ENCODE measurements at places on chromosomes 2 and 18.

DNA sequence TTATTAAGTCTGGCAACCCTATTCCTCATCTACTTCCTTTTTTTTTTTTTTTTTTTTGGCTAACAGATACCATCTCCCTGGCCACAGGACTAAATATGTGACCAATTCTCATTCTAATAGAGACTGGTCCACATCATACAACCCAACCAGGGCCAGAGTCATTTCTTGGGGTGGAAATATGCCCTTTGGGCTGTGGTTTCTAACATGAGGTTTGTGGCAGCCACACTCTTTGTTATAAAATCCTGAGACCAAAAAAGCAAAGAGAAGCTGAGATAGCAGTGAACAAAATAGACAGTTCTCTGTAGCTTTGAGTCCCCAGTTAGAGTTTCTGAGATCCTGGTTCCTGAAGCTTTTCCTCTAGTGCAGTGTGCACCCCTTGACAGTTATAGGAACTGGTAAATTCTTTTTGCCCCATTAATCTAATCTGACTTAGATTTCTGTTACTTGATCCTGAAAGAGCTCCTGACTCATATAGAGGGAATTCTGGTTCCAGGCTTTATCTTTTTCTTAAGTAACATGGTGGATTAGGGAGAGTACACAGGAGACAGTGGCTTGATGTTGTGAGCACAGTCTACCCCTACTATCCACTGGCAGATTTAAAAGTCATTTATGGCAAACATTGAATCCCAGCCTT lies 86.8 kb downstream of the MAIP1 start:
- no peak for DNase-seq

GRCh38 chr2:116378786-116379185 lies 1435.7 kb upstream of the DDX18 start:
- DNase-seq = no peak

DNA sequence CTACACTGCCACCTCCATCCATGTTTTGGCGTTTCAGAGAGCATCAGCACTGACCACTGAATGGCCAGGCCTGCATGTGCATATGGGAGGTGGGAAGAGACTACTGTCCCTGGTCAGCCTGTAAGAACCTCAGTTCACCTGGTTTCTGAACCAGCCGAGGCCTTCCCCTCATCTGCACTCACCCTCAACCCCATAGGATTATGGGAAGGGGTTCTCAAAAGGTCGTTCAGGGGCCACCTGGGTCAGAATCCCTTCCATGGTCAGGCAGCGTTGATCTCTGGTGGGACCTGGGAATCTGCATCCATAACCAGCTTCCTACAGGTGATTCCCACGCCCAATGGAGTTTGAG lies 36.7 kb downstream of the TET3 start:
- no peak for DNase-seq

DNA sequence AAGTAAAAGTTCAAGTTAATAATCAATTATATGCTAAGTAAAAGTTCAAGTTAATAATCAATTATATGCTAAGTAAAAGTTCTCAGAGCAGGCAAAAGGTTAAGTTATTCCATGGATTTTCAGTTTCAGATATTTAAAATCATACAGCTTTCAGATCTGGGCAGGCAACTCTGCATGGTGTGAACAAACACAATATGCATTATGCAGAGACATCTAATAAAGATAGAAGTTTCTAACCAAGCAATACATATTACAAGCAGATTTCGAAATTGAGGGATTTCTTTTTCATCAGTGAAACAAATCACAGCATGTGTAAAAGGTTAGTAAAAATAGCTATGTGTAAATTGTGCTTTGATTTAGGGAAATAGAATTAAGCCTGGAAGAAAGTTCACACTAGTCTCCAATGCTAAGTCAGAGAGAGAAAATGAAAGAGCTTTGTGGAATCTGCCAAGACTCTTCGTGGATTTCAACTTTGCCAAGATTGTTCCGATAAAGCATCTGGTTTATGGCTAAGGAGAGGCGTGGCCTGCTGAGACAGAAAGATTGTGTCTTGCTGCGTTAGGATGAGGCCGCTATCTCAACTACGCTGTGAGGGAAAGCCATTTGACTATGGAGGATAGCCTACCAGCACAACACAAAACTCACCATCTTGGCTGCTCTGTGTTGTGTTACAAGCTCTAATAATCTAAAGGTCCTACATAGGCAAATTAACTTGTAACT lies 60.1 kb upstream of the SLC16A14 start:
- DNase-seq = no peak

DNA sequence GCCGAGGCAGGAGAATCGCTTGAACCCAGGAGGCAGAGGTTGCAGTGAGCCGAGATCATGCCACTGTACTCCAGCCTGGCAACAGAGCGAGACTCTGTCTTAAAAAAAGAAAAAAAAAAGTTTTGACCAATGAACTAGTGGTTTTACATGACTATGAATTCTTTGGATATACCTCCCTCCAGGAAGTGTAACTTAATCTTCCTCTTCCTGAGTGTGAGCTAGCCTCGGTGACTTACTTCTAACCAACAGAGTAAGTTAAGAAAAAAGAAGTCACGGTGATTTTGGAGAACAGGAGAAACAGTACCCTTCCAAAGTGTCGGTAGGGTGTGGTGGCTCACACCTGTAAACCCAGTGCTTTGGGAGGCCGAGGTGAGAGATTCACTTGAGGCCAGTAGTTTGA lies 7.1 kb downstream of the TIA1 start:
- no peak for DNase-seq

DNA sequence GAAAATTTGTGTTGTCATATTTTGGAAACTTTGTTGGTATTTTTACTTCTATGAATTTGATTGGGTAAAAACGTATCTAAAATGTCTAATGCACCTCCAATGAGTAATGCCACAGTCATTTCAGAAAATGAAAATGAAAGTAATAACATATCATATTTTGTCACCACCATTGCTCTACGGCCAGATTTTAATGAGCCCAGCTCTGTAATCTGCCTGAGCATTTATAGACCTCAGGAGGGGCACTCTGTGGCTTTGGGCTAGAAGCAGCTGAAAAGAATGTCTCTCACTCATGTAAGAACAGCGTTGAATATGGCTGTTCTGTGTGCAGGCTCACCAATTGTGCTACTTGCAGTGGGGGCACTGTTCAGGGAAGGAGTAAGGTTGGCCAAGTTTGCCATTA lies 32.7 kb upstream of the ABCA12 start:
- no peak for DNase-seq

DNA sequence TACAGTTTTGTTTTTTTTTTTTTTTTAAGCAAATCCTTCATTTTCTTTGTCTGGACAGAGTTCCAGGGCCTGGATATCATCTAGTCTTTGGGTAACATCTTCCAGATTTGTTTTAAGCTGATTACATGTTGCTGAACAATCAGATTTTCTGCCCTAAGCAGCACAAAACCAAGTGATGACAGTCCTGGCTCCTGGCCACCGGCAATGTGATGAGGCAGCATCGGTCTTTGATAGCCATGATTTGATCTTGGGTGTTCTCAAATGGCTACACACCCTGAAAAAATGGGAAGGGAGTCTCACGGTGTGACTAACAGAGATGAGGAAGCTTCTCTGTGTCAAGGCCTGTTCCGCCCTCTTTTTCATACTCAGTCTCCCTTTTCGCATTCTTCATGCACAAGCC lies 708.6 kb upstream of the ZEB2 start:
- DNase-seq = no peak

GRCh38 chr2:204888222-204888621 lies 342.9 kb downstream of the PARD3B start:
- no peak for DNase-seq

GRCh38 chr2:237287872-237288271 lies 126.1 kb downstream of the COL6A3 start:
- no peak for DNase-seq

DNA sequence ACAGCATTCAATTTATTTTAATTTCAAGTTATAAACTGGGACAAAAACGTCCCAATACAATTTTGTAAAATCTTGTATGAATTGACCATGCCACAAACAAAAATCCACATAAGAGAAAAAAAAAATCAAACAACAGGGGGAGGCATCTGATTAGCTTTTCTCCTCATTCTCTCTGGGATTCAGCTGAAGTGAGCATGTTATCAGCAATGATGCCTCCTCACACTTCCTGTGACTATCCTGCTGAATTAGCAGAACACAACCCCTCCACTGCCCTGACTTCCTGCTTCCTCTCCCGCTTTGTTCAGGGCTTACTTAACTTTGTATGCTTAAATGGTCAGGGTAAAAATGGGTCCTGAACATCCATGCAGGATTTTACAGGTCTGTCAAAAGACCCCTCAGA lies 132.2 kb upstream of the ITGB6 start:
- DNase-seq = no peak

- DNase-seq = no peak
Measured at GRCh38 chr18:48519431-48520100, 19.3 kb upstream of the CTIF start.

GRCh38 chr2:86491088-86491487 lies 49.9 kb downstream of the KDM3A start:
- no peak for DNase-seq

DNA sequence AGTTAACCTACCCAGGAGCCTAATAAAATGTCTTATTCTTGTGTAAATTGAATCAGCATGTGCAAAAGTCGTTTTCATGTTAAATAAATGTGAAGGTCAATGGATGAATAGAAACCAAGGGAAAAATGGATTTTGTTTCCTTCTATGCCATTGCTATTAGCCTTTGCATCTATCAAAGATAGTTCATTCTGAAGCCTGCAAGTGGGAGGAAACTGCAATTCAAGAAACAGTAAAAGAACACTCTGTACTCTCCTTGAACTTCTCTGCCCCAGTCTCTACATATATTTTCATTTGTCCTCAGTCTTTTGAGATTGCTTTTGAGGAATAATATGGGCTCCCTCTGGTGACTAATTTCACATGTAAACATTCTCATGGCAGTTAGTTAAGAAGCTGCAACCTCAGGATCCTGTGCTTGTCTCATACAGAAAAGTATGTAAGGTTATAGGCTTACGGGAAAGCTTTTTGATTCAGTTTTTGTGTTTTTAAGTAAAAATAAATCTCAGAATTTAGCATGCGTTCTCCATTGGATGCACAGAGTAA lies 1590.0 kb upstream of the LRRTM1 start:
- no peak for DNase-seq

DNA sequence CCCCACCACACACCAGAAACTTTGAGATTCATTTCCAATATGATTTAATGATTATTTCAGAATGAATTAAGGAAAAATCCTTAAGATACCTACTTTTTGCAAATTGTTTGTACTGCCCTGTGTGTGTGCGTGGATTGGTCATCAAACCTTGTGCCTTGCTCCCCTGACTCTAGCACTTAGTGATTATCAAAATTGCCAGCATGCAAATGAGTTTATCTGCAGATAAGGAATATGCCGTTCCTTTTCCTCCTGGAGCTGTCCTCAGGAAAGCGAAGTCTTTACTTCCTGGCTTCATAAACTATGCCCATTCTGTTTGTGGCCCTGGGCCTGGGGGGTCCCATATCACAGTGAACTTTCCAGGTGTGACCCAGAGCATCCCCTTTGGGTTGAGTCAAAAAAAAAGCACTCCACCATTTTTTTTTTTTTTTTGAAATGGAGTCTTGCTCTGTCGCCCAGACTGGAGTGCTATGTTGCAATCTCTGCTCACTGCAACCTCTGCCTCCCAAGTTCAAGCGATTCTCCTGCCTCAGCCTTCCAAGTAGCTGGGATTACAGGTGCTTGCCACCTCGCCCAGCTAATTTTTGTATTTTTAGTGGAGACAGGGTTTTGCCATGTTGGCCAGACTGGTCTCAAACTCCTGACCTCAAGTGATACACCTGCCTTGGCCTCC lies 11.4 kb downstream of the CHMP1B start:
- DNase-seq = no peak

DNA sequence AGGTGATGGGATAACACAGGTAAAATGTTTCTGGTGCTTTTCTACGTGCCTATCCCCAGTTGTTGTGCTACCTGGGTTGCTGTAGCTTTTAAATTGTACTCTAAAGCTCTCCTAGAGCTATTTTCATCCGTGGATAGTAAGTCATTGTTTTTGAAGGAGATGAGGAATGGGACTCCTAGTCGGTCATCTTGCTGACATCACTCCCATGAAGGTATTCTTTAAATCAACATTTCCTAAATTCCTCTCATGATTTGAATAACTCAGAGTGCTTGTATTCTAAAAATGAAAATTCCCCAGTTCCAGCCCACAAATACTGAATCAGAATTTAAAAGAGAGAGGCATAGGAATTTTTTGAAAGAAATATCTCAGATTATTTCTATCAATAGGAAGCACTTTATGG lies 44.3 kb downstream of the CCDC148 start:
- no peak for DNase-seq
